ENCODE measurements at places on chromosomes 4 and X. TPM values are rescaled to one million over a fixed set of nuclear protein-coding genes. Genes with fewer than 3 reads are reported as not detected.

DNA sequence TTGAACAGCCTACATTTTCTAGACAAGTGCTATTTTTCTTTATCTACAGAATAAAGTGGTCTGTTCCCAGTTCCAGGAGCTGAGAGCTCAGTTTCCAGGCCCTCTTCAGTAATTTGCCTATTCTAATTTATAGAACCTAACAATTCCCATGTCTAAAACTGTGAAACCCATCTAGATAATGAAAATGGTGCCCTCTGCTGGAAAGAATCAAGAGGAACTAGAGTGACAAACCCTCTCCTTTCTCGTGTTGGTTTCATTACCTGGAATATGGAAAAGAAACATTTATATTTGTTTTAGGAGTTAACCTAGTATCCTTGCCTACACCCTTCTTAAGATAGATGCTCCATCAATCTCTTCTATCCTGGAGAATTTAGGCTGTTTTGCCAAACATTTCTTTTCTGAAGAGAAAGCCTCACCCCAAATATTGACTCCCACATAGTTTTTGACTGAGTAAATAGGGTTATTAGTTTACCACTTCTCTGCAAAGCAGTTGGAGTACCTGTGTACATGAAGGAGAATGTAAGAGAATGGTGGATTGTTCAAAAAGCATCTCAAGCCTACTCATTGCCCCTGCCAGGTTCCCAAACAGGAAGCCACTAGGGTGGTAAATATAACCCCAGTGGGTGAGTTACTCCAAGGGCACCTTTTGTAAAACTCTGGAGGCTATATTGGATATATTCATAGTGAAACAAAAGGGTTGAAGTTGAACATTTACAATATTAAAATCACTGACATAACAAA is 121.6 kb downstream of the RASL11B start:
- no peak for DNase-seq

- DNase-seq = no peak
These were observed 58.5 kb upstream of the NUDT6 start for GRCh38 chr4:122980860-122981259.

DNA sequence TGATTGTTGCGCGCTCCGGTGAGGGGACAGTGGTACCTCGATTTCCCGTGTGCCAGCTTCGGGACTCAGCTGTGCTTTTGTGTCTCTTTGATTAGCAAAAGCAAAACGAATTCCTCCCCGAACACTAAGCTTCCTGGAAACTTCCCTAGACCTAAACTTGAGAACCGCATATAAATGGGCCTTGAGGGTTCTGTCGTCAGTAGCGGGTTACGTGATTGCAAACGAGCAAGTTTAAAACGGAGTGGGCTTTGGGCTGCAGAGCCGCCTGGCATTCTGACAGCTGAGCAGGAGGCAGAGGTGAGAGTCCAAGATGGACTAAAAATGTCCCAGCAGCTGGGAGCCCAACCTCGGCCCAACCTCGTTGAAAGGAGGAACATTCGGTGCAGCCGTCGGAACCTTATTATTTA is 1.2 kb upstream of the TAPT1 start:
- no peak for DNase-seq

GRCh38 chrX:153934762-153935325 is at the start of gene NAA10:
NAA10 (minus strand) TSS chrX:153935037; CDS start chrX:153934904, 133 bp downstream.
- no peak for DNase-seq

DNA sequence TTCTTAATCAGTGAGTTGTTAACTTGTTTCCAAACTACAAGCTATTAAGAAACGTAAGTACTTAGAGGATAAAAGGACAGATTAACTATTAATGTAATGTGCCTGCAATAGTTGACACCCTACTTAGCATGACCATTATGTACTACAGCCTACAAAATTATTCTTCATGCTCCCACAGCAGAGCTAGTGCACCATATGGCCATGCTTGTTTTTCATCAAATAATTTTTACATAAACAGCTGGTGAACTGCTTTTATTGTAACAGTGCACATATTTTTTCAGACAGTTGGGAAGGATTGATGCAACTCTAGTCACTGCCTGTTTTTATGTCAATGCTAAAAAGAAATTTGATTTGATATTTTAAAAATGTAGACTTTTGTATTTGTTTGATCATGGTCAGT is 10.2 kb upstream of the MAGEB10 start:
- no peak for DNase-seq

DNA sequence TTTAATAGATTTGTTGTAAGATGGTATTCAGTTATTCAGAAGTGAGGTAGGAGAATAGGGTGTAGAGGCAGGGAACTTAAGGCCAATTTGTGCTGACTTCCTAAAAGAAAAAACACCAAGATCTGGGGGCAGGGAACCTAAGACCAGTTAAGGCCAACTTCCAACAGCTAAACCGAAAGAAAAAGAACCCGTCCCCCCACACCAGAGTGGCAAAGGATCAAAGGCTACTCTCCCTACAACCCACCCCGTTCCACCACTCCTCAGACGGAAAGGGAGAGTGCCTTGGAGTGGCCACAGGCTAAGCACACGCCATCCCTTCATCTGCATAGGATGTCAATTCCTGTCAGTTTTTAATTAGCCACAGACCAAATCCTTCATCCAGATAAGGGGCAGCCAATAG is 3.7 kb upstream of the ZNF718 start:
- no peak for DNase-seq

DNA sequence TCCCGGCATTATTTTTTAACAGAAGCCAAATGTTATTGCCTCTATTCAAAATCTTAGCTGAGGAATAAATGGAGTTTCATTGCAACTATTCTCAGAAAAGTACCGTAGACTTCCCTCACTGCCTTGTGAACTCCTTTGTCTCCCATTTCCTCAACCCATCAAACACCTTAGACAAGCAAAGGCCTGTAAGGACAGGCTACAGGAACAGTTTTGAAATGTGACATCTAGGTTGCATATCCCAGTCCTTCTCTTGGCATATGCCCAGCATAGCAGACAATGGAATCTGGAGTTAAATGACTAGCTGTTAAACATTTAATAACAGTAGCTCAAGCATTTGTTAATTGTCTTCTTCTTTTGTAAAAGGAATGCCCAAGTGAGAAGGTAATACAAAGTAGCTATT is 1371.7 kb downstream of the STIM2 start:
- no peak for DNase-seq

GRCh38 chr4:24932515-24933225 is 19.8 kb upstream of the CCDC149 start:
- DNase-seq = no peak

DNA sequence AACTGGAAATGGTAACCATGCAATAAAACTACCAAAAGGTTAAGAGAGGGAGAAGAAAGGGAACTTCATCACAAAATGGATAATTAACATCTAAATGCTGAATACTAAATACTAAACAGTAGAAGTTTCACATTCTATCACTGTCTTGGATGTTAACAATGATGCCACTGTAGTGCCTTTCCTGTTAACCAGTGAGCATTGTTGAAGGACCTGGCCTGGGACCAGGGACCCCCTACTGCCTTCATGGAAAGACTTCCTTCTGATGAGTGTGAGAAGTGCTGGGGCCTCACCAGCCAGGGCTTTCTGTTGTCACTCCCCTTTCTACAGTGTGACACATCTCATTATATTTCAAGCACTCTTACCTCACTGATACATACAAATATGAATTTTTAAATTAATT is 739.3 kb upstream of the FTHL17 start:
- no peak for DNase-seq

- no peak for DNase-seq
These were observed 207.7 kb downstream of the SOWAHB start for GRCh38 chr4:76690011-76690905.

Gene EMCN
- 189 TPM for polyA plus RNA-seq

Gene HNRNPH2
- 152 TPM for polyA plus RNA-seq

Gene UGT2B15
- not detected for polyA plus RNA-seq

Gene TMEM156
- polyA plus RNA-seq = 3.2 TPM

Gene CLDN22
- 0.66 TPM for polyA plus RNA-seq

Gene ERAS
- polyA plus RNA-seq = 0.43 TPM

Data from left renal pelvis (tissue), 4 donors.